ENCODE measurements at places on chromosomes 7 and 10. TPM values are rescaled to one million over a fixed set of nuclear protein-coding genes. Genes with fewer than 3 reads are reported as not detected.

SLC16A9 gene
- 4.9 TPM for total RNA-seq

TCAF2 gene
- 0.78 TPM for total RNA-seq

ACTL6B gene
- total RNA-seq, result not detected

AGFG2 gene
- total RNA-seq, result 20.0 TPM

SHTN1 gene
- total RNA-seq, result 5.8 TPM

CDK14 gene
- total RNA-seq, result 10.4 TPM

GDI2 gene
- 380 TPM for total RNA-seq

PNLIPRP2 gene
- total RNA-seq, result not detected

PRPS1L1 gene
- total RNA-seq, result not detected

TFR2 gene
- total RNA-seq, result 0.27 TPM

ODAD2 gene
- 0.30 TPM for total RNA-seq

All from Caki2 (cell line).